Stimulated activated CD4-positive, alpha-beta T cell treated with anti-CD3 and anti-CD28 coated beads, Interleukin-4, amount 100 ng/mL, for 1 hour (primary cell): ENCODE measurements at places on chromosomes 6 and 20.
A peak's percentile ranks its signal among the peaks of the same experiment; 100 is the strongest.

GRCh38 chr6:15387118-15387517, 141.2 kb downstream of the JARID2 start:
- no peak for DNase-seq

- DNase-seq = no peak
Measured at GRCh38 chr6:140101367-140101766, 726.9 kb upstream of the CITED2 start.

- peak; percentile 67 for DNase-seq
Measured at GRCh38 chr6:37699138-37699766, 1.6 kb upstream of the MDGA1 start.

DNA sequence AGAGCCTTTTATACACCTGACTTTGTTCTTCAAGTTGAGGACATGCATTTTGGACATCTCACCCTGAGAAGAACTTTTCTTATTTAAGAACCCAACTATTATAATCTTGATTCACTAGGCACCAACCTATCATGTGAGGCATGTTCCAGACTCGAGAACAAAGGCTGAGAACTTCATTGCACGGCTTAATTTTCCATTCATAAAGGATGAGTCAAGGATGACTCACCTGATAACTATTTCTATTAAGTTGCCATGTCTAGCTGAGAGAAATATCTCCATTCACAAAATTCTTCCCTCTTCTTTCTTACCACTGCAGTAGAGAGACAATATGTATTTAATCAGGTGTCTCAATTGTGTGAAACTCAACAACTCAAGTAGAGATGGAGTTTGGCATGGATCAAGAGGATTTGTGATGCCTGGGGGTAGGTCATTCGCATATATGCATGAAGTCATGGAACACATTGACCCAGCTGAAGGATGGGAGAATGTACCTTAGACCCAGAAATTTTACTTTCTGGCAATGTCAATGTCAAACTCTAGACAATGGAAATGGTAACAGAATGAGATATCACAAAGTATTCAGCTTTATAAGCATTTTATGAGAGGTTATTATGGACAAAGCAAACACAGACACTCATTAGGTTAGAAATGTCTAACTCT, 208.7 kb upstream of the PRND start:
- DNase-seq = no peak

DNA sequence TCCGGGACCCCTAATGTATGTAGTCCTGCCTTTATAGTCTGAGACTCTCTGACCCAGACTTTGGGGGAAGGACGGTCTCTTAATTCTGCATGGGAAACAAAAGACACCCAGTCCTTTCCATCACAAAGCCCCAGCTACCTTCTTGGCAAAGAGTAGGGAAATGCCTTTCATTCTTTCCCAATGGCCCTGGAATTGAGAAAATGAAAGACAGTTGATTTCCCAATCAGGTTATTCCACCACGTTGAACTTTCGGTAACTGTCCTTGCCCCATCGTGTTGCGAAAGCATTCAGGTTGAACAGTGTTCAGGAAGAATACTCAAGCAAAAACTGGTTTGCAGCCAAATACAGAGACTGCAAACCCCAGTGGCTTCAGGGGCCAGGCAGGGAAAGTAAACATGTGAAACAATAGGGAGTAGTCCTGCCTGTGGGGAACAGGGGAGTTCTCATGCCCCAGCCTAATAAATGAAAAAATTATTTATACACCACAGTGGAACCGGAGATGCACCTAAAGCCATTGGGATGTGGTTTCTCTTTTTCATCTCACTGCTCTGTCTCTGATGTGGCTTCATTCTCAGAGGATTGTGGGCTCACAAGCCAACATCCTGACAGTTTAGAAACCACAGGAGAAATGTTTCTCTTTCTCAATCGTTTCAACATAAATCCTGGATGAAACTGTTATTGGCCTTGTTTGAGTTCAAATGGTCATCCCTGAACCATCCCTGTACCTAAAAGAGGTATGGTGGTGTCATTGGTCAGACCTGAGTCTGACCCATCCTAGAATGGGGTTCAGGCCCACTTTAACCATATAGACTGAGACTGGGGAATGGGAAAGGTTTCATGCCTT, 44.2 kb upstream of the SLC9A8 start:
- DNase-seq = no peak

GRCh38 chr6:119077643-119078375, 655 bp downstream of the FAM184A start:
- DNase-seq = peak; percentile 54

GRCh38 chr6:37210313-37210968, 40.5 kb downstream of the PIM1 start:
- peak; percentile 61 for DNase-seq
